ENCODE measurements at places on chromosomes 7 and 10.

- no peak for DNase-seq
Measured at GRCh38 chr10:96250349-96250748, 21.0 kb downstream of the BLNK start.

- DNase-seq: no peak
Measured at GRCh38 chr10:71765906-71766716, 7.2 kb downstream of the VSIR start.

- DNase-seq: no peak
Measured at GRCh38 chr10:9515922-9516321, 1461.4 kb downstream of the GATA3 start.

GRCh38 chr7:39540320-39540719 lies 25.9 kb upstream of the YAE1 start:
- no peak for DNase-seq

DNA sequence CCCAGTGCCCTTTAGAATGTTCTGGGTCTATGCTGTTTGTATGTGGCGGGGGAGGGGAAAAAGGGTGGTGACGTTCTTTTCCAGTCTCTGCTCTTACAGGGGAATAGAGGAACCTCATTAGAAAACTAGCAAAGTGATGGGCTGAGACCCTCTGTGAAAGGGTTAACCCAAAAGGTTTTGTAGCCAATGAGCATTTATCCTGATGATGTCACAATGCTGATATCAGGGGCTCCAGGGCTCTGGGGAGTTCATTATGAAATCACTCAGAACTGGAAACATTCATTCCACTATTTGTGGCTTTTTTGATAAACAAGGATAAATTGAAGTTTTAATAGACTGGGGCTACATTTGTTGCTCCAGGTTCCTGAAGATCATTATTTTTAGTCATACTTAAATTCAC lies 71.7 kb downstream of the ARID5B start:
- no peak for DNase-seq

DNA sequence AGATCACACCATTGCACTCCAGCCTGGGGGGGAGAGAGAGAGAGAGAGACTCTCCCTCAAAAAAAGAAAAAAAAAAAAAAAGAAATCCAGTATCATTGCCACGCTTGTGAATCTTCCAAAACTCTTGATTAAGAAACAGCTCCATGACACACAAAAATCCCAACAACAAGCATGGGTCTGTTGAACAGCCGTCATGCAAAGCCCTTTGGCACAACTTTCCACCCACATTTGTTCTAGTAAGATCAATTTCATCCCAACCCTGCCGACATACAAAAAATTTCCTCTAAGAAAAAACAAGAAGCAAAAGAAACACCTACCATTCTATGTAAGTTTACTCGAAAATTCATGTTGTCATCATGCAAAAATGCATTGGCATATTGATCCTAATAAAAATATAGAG lies 62.8 kb downstream of the ARMH3 start:
- no peak for DNase-seq

DNA sequence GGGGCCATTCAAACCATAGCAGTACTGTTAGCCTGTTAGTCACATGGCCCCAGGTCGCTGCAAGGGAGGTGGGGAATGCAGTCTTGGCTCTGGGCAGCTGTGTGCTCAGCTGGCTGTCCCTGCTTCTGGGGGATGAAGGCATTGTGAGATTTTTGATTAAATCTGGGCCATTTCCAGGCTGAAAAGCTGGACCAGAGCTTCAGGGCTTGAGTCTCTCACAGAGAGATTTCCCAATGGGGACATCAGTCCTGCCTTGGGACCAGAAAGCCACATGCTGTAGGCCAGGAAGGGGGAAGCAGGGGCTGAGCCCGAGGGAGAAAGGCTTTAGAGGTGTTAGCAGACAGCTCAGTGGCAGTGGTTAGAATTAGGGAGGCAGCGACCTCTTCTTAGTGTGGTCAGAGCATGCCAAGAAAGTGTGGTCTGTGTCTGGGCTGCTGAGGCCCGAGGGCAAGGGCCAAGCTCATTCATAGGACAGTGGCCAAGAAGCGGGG lies 33.6 kb downstream of the PALD1 start:
- DNase-seq: no peak

DNA sequence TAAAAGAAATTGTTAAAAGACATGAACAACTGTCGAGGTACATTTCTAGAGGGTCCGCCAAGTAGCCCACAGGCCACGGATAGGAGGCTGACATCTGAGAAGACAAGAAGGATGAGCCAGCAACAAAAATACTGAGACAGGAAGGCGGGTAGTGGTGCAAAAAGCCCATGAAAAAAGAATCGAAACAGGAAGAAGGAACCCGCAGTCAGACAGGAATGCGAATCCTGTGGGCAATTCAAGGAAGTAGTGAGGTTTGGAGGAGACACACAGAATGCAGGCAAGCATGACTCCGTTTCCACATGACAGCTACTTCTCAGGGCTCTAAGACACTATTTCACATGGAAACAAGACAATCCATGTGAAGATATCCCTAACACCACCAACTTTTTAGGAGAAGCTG lies 125.2 kb downstream of the DOCK4 start:
- no peak for DNase-seq

DNA sequence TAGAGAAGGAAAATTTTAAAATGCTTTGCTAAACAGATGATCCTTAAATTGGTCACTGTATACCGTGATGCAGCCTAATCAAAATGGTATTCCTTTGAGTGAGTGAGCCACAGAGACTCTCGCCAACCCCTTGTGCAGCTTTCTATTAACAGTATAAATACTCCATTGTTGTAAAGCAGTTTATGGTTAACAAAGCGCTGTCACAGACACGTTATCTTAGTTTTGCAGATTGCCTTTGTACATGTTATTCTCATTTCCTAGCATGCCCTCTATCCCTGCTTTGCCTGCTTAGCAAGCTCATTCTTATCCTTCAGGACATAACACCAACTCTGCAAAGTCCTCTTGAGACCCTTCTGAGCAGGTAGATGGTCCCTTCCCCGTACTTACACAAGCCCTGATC lies 694.4 kb downstream of the AUTS2 start:
- no peak for DNase-seq

GRCh38 chr10:6473901-6474370 lies 106.1 kb downstream of the PRKCQ start:
- DNase-seq: no peak

DNA sequence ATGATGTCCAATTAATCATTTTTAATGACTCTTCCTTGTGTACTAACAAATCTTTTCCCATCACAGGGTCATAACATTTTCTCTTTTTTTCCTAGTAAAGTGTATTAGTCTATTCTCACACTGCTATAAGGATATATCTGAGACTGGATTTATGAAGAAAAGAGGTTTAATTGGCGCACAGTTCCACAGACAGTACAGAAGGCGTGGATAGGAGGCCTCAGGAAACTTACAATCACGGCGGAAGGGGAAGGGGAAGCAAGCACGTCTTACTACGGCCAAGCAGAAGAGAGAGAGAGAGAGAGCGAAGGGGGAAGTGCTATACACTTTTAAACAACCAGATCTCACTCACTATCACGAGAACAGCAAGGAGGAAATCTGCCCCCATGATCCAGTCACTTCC lies 359.4 kb upstream of the NFE2L3 start:
- no peak for DNase-seq

GRCh38 chr10:130862122-130862521 lies 449.4 kb downstream of the TCERG1L start:
- DNase-seq: no peak

DNA sequence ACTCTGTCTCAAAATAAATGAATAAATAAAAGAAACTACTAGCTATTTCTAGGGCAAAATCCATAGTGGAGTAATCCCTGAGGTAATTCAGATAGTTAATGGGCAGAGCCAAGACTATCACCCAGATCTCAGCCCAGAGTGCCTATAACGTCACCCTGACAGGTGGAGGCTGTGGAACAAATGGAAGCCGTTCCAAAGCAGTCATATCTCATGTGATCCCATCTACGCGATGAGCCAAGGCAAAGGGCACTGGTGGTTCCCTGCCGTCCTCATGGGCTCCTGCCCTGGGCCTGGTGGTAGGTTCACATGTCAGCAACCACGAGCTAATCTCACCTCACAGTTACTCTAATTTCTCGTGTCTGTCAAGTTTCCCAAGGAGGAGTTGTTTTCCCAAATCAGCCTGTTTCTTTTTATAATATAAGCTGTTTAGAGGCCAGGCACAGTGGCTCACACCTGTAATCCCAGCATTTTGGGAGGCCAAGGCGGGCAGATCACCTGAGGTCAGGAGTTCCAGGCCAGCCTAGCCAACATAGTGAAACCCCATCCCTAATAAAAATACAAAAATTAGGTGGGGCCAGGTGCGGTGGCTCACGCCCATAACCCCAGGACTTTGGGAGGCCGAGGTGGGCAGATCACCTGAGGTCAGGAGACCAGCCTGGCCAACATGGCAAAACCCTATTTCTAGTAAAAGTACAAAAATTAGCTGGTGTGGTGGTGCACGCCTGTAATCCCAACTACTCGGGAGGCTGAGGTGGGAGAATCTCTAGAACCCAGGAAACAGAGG lies 22.5 kb upstream of the ASCC1 start:
- no peak for DNase-seq

DNA sequence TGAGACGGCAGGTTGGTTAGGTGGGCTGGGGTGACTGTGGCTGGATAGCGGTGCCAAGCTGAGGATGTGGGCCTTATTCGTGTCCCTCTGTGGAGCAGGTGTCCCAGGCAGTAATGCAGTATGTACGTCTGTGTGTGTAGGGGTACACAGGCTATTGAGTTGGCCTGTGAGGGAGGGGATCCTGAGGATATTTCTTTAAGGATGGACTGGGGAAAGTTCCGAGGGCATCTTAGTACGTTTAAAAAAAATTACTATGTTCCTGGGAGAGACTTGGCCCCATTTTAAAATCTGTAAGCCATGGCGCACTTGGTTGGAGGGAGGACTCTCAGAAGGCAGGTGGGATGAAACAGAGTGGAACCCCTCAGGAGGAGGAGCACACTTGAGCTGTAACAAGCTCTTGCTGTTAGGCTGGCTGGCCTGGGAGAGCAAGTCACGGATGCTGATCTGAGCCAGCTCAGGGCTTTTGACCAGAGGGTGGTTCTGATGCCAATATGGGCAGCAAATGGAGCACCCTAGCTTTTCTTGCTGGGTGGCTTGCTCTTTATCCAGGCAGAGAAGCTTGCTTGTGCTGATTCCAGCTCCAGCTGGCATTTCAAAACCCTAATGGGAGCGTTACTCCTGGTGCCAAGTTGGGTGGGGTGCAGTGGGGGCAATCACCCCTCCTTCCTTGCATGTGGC lies 765 bp downstream of the WBP1L start:
- DNase-seq: no peak

DNA sequence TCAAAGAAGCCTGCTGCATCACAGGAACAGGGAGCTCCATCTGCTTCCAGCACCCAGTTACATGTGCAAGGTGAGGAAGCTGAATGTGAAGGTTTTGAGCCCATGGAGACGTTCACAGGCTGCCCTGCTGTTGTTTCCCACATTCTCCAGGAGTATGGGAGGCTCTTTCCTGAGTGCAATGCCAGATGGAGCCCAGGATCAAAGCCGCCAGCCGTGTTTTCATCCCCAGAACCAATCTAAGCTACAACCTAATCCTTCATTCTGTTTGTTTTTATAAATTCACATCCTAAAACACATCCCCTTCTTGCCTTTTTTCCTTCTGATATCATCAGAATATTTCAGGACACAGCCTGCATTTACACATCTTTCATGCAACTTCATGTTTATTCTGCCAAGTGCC lies 98.9 kb upstream of the PRR15 start:
- no peak for DNase-seq
